Hematopoietic multipotent progenitor cell treated with erythropoietin and hydrocortisone succinate and interleukin-3 and kit ligand, for 4 days (in vitro differentiated cells): ENCODE measurements at places on chromosomes 1 and 21.

DNA sequence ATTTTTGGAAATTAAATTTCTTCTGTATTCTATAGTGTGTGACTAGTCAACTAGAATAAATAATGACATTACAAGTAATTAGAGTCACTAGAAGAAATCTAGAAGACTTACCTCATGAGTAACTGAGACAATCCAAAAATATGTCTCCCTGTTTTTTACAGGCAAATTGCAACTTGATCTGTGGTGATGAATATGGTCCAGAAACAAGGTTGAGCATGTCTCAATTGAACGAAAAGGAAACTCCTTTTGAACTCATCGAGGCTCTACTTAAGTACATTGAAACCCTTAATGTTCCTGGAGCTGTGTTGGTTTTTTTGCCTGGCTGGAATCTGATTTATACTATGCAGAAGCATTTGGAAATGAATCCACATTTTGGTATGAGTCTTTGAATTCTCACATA is 36.7 kb downstream of the DHX9 start:
- DNase-seq, result no peak

- no peak for DNase-seq
Measured at GRCh38 chr21:17494051-17494450, 18.8 kb upstream of the CXADR start.

DNA sequence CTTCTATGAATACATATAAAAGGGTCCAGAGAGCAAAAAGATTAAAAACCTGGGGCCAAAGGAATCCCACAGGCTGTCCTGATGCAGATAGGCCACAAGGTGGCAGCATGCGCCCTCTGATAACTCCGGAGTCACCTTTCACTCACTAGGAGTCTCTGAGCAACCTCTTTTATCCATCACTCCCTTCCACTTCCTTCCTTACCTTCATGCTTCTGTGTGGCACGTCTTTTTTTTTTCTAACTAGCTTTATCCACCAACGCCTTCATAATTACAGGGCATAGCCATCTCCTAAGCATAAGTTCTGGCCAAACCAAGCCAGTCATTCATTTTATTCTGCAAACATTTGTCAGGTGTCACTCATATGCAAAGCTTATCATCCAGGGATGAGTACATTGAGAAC is 3.9 kb upstream of the PGLYRP4 start:
- DNase-seq, result peak; percentile 85

DNA sequence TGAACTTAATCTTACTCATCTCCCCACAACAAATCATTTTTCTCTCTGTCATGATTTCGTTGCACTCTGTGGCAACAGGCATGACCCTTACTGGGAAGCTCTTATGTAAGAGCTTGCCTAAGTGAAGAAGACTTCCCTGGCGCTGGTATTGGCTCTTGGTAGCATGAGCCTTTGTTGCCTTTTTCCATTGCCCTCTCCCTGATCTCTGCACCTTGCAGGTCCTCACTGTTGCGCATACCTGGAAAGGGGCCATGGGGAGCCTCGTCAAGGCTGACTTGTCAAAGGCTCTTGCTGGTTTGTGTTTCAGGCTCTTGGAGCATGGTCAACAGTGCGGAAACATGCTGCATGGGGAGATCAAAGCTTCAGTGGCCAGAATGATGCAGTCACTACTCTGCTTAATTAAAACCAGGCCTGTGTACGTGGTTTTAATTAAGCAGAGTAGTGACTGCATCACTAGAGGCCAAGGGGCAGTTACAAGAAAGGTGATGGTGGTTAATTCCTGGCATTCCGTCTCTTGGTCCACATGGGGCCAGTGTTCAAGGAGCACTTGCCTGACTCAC is 141.3 kb downstream of the SPATA46 start:
- peak; percentile 9 for DNase-seq

GRCh38 chr1:234629026-234629425 is 19.0 kb upstream of the IRF2BP2 start:
- DNase-seq, result no peak

GRCh38 chr1:236101233-236102200 is 36.6 kb upstream of the NID1 start:
- no peak for DNase-seq

DNA sequence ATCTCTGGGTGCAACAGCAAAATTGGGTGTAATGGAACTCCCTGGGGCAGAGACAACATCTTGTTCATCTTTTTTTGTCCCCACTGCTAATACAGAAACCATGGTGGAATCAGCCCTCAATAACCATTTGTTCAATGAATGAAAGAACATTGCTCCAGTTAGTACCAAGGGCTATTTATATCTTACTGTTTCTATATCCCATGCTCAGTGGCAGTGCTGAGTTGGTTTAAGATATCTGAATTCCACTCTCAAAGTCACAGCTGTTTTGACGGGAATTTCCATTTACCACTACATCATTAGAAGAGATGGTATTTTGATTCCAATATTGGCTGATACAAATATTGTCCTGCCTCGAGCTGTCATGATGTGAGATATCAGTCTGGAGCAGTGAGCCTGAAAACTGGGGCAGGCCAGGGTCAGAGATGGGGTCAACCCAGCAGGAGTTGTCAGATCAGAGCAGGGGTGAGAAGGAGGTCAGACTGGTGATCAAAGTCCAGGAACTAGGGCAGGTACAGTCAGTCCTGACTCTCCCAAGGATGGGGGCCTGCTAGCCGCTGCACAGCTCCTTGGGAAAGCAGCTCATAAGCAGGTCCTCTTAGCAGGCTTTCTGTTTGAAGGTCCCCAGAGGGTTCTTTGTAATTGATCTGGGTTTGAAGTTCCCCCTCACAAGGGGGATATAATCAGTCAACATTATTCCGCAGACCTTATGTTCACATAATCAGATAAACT is 5.8 kb upstream of the PHC2 start:
- no peak for DNase-seq

- DNase-seq, result no peak
Measured at GRCh38 chr21:29462479-29462878, 163.8 kb downstream of the BACH1 start.

DNA sequence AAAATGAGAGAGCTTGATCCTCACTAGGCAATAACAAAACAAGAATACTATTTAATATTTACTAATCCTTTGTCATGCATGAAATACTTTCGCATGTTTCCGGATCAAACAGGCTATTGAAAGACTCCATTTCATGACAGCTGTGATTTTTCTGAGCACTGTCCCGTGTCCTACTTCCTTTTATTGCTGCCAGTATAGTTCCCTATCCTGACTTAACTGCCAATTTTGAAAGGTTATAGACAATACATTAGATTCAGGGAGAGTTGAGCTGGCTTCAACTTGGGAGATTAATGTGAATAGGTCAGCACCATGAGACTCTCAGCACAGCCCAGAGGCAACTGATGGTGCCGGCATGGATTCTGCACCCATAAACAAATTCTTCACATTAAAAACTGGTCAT is 225.8 kb downstream of the VAV3 start:
- DNase-seq, result no peak

GRCh38 chr1:28684937-28685336 is 16.4 kb downstream of the GMEB1 start:
- peak; percentile 15 for DNase-seq

DNA sequence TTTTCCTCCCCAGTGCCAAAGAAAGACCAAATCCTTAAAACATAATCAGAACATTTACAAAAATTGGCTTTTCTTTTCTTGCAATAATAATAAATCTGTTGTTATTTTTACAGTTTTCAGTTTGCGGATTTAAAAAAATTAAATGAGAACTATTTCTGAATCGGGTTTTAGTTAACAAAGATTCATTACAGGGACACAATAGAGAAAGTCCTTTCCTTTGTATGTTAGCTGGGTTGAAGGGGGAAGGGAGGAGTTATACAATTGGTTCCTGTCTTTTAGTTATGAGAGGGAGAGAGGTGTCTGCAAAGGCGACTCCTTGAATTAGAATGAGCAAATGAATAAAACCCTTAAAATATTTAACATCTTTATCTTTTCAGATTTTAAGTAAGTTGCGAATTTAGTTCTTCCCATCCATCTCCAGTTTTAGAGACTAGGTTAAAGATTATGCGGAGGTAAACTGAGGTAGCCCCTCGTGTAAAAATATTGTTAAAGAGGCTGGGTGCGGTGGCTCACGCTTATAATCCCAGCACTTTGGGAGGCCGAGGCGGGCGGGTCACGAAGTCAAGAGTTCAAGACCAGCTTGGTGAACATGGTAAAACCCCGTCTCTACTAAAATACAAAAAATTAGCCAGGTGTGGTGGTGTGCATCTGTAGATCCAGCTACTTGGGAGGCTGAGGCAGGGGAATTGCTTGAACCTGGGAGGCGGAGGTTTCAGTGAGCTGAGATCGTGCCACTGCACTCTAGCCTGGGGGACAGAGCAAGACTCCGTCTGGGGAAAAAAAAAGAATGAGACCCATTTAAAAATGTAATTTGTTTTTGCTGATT is 3.9 kb downstream of the SPEN start:
- DNase-seq, result peak; percentile 49

- DNase-seq, result no peak
Measured at GRCh38 chr1:63784489-63785390, 10.9 kb downstream of the ROR1 start.

GRCh38 chr1:68143633-68144032 is 88.7 kb downstream of the WLS start:
- DNase-seq, result peak; percentile 15

DNA sequence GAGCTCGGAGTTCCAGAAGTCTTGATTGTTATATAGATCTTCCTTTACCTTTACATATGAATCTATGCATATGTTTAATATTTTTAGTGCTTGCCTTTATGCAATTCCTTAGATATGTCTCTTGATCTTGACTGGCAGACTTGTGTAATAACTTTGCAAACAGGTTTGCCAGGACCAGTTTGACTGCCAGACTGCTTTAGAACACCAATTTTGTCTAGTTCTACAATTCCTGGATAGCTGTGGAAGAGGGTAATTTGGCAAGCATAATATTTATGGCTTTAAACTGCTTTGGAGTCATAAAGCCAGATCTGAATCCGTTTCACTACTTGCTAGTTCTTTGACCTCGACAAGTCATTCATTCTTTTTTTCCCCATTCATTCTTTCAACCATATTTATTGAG is 250.0 kb downstream of the FAF1 start:
- DNase-seq, result no peak

GRCh38 chr1:214331180-214331579 is 50.2 kb downstream of the SMYD2 start:
- no peak for DNase-seq

DNA sequence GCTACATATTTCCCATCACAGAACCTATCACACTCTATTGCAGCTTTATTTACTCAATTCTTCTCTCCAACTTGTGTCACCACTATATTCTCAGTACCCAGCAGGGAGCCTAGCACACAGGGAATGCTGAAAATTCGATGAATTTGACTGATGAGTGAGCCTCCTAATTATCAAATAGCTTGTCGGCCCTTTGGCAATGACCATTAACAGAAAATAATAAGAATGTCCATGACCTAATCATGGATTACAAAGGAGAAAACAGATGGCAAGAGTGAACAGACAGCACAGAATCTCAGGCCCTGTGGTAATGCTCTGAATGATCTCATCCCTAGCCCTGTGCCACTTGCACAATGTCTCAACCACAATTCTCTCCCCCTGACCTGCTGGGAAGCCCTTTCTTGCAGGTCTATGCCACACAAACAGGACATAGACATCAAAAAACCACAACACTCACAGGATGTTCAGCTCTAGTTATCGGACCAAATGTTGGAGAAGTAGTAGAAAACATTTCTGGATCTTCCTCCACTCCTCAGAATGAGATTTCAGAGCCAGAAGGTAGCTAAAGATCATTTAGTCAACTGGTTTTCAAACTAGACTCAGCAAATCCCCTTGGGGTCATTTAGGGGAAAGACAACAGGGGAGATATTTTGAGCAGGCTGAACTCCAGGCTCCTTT is 68.4 kb downstream of the LUZP1 start:
- peak; percentile 84 for DNase-seq

DNA sequence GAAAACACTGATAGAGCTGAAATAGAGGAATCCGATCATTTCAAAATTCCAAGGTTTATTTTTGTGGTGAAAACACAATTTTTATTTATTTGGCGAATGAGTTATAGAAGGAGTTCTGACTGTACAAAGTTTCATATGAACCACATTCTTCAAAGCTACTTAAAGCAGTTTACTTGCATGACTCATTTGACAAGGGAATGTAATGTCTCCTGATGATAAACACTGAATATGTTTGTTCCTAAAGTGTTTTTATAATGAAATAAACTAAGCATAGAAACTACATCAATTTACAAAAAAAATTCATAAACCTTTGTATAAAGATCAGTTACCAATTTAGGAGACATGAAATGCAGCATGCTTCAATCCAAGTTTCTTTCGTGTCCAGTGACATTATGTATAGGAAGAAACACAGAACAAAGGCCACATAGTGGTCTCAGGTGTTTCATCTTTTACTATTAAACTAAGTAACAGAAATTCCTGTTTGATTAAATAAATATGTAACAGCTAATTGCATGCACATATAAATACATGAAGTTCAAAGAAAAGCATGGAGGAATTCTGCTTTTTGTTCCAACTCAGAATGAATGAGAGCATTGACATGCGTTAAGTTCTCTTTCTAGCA is 2.5 kb downstream of the PRKACB start:
- peak; percentile 49 for DNase-seq

GRCh38 chr1:24584171-24584647 is 28.3 kb downstream of the NCMAP start:
- peak; percentile 47 for DNase-seq

DNA sequence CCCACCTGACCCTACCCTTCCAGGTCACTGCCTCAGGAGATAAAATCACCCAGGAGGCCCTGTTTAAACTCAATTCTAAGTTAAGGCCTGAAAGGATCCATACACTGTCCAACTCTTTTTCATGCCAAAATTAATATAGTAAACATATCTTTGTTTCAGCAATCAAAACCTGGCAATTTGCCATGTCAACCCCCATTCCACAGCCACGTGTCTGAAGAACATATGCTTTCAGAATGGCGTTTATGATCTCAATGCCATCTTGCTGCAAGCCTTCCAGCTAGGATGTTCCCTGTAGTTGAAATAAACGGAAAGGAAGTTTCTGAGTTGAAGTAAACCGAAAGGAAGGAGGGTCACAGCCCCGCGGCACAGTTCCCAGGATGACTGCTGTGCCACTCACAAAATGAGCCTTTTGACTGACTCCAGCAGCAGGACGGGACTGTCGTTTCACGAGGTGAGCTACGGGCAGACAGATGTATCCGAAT is 472.0 kb downstream of the SMYD3 start:
- no peak for DNase-seq

GRCh38 chr1:228267962-228268880 is 60.4 kb downstream of the OBSCN start:
- no peak for DNase-seq

DNA sequence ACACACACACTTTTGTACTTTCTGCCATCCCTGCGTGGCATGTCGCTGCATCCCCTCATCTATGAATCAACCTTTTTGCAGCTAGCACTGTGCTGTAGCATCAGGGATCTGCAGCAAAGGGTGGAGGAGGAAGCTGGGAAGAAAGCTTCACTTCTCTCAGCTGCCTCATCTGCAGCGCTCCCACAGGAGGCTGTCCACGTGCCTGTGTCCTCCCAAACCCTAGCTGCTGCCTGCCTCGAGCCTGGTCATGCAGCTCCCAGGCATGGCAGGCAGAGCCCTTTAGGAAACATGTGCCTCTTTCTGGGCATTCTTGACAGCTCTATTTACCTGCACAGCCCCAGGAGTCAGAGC is 262.1 kb upstream of the SGIP1 start:
- no peak for DNase-seq

- no peak for DNase-seq
Measured at GRCh38 chr1:45437323-45437722, 53.6 kb downstream of the TESK2 start.
